ENCODE measurements at places on chromosomes 12 and 14.

GRCh38 chr12:47221256-47222023 is 141.7 kb upstream of the AMIGO2 start:
- DNase-seq: no peak

DNA sequence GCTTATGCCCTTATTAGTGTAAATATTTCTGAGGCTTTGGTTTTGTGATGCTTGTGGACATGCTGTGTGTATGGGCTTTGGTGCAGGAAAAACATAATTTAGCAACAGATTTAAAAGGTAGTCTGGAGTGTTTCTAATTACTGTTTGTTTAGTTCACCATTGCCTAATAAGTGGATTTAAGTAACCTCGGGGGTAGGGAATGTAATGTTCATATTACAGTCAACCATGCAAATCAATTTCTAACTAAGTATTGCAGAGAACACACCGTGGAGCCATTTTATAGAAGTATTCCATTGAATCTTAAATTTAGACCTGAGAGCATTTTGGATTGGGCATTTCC is 53.5 kb downstream of the ANO6 start:
- DNase-seq: no peak

- DNase-seq: no peak
Measured at GRCh38 chr12:50058743-50059312, 1.4 kb downstream of the ASIC1 start.

GRCh38 chr12:7079826-7080125 is 12.5 kb downstream of the C1R start:
- no peak for DNase-seq

DNA sequence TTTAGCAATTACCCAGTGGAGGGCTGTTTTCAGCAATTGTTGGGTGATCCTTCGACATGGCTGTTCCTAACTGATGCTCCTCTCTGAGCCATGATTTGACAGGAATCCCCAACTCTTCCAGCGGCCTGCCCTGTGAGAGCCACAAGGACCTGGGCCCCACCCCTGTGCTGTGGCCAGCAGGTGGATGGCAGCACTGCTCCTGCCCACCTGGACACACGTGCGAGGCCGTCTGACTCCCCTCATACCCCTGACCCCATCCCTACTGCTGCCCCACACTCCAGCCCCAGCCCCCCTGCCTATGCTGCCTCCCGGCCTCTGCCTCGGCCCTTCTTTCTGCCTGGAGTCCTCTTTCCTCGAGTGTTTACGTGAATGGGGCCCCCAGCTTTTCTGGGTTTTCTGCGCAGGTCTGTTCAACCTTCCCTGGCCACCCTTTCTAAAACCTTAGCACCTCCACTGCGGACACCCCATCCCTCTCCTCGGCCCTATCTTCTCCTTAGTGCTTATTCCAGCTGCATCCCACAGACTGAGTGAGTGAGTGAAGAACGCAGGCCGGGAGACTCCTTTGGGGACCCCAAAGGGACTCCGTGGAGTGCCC is 111.4 kb downstream of the DICER1 start:
- no peak for DNase-seq

DNA sequence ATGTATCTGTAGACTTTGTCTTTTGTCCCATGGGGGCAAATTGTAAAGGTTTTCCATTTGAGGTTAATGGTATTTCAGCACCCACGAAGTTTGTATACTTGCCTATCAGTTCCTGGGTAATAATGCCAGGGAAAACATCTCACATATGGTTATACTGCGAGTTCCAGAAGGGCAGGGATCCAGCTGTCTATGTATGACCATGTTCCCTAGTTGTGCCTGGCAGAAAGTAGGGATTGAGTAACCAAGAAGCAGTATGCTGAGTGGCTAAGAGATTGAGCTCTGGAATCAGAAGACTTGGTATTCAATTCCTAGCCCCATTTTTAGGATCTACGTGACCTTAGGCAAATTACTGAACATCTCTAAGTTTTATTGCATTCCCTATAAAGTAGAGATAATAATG is 173.2 kb upstream of the PWP1 start:
- no peak for DNase-seq

- DNase-seq: peak; percentile 62
Measured at GRCh38 chr12:68157380-68157779, 2.2 kb downstream of the IFNG start.

DNA sequence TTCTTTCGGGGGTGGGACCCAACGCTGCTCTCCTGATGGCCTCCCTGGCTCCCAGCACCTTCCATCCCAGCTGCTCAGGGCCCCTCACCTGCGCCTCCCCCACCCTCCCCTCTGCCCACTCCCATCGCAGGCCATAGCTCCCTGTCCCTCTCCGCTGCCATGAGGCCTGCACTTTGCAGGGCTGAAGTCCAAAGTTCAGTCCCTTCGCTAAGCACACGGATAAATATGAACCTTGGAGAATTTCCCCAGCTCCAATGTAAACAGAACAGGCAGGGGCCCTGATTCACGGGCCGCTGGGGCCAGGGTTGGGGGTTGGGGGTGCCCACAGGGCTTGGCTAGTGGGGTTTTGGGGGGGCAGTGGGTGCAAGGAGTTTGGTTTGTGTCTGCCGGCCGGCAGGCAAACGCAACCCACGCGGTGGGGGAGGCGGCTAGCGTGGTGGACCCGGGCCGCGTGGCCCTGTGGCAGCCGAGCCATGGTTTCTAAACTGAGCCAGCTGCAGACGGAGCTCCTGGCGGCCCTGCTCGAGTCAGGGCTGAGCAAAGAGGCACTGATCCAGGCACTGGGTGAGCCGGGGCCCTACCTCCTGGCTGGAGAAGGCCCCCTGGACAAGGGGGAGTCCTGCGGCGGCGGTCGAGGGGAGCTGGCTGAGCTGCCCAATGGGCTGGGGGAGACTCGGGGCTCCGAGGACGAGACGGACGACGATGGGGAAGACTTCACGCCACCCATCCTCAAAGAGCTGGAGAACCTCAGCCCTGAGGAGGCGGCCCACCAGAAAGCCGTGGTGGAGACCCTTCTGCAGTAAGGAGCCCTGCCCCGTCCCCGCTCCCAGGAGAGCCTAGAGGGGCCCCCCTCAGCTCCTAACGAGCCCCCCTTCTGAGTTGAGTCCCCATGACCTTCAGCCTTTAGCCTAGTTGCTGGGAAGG is at the start of gene HNF1A:
HNF1A (plus strand) TSS at position 248 of the 924 bp plus-strand sequence; CDS start at position 474, 226 bp downstream.
- DNase-seq: no peak

GRCh38 chr12:11092128-11092527 is at the start of gene TAS2R43:
Gene TAS2R43 (minus strand): TSS chr12:11092313. CDS start chr12:11092229, 84 bp downstream.
- no peak for DNase-seq

- no peak for DNase-seq
Measured at GRCh38 chr14:55133416-55133815, 4.4 kb downstream of the LGALS3 start.

DNA sequence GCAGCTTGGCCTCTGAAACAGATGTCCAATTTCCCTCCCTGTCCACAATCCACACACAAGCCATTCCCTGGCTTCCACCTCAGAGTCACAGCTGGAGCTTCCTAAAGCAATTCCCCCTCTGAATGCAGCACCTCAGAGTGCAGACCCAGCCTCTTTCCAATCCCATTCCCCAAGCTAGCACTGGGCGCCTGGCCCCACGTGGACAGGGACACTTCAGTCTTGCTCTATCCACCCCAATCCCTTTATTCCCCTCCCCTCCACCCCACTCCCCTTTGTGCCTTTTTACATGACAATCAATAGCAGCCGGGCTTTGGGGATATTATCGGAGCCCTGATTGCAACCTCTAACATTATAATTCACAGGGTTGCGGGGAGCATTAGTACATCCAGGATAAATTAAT is 292.6 kb downstream of the TTC8 start:
- DNase-seq: no peak

- DNase-seq: no peak
Measured at GRCh38 chr12:32272465-32272864, 126.9 kb upstream of the FGD4 start.
